ENCODE measurements at places on chromosomes 5 and 9.

DNA sequence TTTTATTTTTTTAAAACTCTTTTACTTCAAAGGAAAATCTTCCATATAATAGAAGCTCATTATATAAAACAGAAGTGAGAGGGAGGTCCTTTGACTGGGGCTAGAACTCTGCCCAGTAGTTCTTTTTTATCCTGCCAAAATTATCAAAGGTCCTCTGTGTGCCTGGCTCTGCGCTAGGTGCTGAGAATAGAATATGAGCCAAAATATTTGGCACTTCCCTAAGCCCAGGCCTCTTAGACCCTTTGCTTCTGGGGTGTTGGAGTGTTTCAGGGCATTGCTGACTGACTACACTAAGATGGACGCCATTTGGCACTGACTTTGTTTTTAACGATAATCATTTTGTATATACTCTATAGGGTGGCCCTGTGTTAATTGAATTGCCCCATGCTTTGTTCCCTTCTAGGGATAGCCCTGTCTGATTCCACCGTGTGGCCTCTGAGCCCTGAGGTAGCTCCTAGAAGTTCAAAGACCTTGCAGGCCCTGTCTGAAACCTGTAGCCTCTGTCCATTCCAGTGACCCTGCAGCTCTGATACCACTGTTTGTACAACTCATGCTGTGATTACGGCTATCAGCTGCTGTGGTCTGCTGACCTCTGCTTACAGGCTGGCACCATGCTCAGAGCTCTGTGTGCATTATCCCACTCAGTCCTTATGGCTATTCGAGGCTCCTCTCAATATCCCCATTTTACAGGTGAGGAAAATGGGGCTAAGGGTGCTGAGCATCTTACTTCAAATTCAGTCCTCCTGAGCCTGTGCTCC lies 84.3 kb upstream of the SHB start:
- no peak for DNase-seq

DNA sequence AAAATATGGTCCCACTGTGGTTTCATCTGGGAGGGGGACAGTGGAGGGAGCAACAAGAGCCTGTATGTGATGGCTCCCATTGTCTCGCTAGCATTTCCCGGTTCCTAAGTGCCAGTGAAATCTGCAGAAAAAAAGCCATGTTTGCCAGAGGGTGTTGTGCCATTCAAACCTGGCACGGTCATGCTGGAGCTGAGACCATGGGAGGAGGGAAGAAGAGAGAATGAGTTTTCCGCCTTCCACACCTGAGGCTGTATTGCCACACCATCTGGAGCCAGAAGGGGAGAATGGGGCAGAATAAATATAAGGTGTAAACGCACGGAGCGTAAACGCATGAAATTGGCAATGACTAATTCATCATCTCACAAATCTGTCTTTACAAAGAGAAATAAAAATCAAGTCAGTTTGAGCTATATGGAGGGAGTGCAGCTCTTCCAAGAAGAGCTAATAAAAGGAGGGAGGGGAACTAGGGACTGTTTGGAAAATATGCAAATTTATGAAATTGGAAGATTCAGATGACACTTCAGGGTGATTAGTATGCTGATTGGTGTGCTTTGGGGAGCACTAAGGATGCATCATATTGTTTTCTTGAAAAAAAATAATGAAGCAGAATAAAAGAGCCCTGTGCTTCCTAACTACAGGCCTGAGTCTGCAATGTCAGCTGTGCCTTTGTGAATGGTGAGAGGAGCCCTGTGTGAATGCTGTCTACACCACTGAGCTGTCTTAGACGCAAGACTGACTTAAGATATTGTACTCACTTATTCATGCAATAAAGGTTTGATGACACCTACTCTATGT lies 237.9 kb downstream of the NSG2 start:
- DNase-seq, result no peak

GRCh38 chr5:114118511-114118910 lies 243.4 kb upstream of the KCNN2 start:
- DNase-seq, result no peak

DNA sequence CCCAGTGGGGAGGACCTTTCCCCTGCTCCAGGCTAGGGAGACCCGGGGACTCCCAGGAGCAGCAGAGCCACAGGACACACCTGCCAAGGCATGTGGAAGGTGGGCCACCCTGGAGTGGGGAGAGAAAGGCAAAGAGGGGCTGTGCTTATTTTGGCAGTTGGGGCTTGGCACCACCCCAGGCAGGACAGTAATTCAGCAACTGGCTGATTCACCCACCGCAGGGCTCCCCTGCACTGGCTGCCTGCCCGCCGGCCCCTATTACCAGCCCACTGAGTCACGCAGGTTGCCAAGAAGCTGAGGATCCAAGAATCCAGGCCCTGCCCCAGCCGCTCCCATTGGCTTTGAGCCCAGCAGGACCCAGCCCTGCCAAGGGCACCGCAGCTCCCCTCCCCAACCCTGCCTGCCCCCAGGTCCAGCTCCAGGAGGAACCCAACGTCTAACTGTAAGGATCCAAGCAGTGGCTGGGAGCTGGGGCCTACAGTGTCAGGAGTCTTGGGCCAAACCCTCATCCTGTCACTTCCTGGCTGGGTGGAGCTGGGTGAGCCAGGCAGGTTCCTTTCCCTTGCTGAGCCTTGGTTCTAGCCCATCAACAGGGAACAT lies 14.2 kb upstream of the RALGDS start:
- DNase-seq, result peak; percentile 88

DNA sequence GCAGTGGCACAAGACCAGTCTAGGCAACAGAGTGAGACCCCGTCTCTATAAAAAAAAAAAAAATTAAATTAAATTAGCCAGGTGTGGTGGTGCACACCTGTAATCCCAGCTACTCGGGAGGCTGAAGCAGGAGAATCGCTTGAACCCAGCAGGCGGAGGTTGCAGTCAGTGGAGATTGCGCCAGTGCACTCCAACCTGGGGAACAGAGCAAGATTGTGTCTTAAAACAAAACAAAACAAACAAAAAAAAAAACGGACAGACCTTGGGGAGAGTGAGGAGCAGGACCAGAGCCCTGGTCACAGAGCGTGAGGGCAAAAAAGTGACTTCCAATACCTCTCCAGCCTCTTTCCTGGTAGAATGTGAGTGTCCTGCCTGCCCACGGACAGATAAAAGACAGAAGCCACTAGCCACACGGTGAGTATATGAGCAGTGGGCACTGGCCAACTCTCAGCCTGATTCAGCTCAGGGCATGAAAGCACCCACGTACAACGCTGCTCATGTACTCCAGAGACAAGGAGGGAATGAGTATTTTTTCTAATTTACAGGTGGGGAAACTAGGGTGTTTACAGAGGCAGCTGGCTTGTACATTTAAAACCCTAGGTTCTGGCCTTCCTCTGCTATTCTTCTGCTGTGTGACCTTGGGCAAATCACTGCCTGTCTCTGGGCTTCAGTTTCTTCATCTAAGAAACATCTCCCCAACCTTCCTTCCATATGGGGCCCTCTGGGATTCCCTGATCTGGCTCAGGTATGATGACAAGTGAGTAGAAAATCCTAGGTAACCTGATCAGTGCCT lies 1.8 kb downstream of the OLFML2A start:
- no peak for DNase-seq

Data from activated CD4-positive, alpha-beta T cell treated with anti-CD3 and anti-CD28 coated beads for 36 hours (primary cell).